Thoracic aorta (tissue), 2 donors: ENCODE measurements at places on chromosomes 2 and 18.
A peak's percentile ranks its signal among the peaks of the same experiment; 100 is the strongest.

- no peaks in the 10 kb centered on the region for H3K4me1 ChIP-seq
- no peak overlapping the region for H3K27ac ChIP-seq
- no peak for DNase-seq
- H3K27me3 ChIP-seq, result no peaks in the 10 kb centered on the region
- no peaks in the 10 kb centered on the region for H3K36me3 ChIP-seq
- H3K4me3 ChIP-seq, result no peak overlapping the region
Measured at GRCh38 chr2:59896499-59897245, 656.8 kb downstream of the BCL11A start.

GRCh38 chr2:187117483-187117882 is 268.5 kb upstream of the ZSWIM2 start:
- H3K27ac ChIP-seq, result no peak overlapping the region
- H3K4me3 ChIP-seq, result no peak overlapping the region
- H3K27me3 ChIP-seq, result no peaks in the 10 kb centered on the region

DNA sequence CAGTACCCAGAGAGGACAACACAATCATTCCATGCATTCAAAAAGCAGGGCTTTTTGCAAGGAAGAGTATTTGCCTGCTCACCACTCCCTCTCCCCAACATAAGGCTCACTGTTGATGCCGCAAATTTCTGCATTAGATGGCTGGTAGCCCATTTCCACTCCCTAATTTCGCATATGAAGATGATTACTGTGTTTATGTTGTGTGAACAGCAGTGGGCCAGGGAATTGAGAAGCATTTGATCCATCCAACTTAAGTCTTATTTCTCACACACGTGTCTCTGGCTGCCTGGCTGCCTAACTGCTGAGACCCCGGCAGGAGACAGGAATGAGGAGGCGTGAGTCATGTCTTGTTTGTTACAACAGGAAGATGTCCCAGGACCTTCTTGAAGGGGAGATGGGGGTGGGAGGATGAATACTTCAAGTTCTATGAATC is 294.1 kb downstream of the ALK start:
- no peak overlapping the region for H3K27ac ChIP-seq
- H3K4me1 ChIP-seq, result no peaks in the 10 kb centered on the region
- H3K4me3 ChIP-seq, result no peak overlapping the region
- no peaks in the 10 kb centered on the region for H3K27me3 ChIP-seq
- no peak for DNase-seq

DNA sequence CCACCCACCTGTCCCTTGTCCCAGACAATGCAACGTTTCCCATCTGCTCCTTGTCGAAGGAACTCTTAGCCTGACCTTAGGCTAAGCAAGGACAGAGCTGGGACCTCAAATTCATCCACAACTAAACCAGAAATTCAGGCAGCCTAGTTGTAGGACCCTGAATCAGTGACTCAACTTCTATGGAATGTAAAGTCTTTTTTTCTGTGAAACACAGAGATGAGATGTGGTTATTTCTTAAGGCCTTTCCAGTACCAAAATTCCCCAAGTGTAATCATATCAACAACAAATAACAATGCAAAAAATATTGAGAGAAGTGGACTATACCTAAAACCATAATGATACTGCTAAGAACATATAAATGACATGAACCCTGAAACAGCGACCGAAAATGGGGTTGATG is 46.7 kb downstream of the EN1 start:
- DNase-seq, result no peak

GRCh38 chr2:79219383-79219988 is 59.9 kb upstream of the REG3A start:
- no peaks in the 10 kb centered on the region for H3K4me1 ChIP-seq
- H3K4me3 ChIP-seq, result no peak overlapping the region
- no peak overlapping the region for H3K27ac ChIP-seq
- H3K36me3 ChIP-seq, result no peaks in the 10 kb centered on the region
- DNase-seq, result no peak

DNA sequence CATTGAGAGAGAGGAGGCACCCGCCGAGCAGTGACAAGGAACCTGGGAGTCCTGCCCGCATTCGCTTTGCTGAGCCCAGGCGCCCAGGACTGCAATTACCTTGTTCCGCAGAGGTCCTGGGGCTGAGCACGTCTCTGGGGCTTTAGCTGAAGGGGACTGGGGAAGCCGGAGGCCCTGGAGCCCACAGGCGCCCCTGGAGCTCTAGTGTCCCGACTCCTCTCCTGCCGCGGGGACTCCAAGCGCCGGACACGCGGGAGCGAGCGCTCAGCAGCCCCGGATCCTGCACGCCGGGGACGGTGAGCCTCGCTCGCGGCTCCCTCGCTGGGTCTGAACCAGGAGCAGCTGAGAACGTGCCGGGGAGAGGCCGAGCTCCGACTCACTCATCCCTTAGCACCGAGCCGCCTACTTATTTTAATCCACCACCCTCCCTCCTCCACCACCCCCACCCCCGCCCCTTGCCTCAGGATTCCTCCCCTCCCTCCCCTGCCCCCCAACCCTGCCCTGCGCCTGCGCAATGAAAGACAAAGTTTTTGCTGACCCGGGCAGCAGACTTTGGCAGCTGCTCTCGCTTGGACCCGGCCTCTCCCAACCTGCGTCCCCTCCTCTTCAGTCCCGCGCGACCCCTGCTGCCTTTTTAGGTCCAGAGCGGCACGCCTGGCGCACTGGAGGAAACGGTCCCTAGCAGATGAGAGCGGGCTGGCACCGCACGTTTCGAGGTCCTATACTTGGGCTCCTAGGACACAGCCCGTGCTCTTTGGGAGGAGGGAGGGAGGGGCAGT is at the start of gene OSR1:
Gene OSR1 (minus strand): TSS at position 382 of the 779 bp plus-strand sequence. CDS start 4,818 bp downstream, outside the sequence.
- peaks cover 43% of the 10 kb centered on the region for H3K4me1 ChIP-seq
- H3K4me3 ChIP-seq, result peak within 1 kb of the TSS; percentile 95
- no peaks in the 10 kb centered on the region for H3K36me3 ChIP-seq

GRCh38 chr18:3530807-3531206 is 80.8 kb downstream of the TGIF1 start:
- DNase-seq, result no peak
- no peaks in the 10 kb centered on the region for H3K36me3 ChIP-seq
- H3K4me3 ChIP-seq, result no peak overlapping the region
- no peaks in the 10 kb centered on the region for H3K27me3 ChIP-seq
- H3K27ac ChIP-seq, result no peak overlapping the region
- no peaks in the 10 kb centered on the region for H3K4me1 ChIP-seq

DNA sequence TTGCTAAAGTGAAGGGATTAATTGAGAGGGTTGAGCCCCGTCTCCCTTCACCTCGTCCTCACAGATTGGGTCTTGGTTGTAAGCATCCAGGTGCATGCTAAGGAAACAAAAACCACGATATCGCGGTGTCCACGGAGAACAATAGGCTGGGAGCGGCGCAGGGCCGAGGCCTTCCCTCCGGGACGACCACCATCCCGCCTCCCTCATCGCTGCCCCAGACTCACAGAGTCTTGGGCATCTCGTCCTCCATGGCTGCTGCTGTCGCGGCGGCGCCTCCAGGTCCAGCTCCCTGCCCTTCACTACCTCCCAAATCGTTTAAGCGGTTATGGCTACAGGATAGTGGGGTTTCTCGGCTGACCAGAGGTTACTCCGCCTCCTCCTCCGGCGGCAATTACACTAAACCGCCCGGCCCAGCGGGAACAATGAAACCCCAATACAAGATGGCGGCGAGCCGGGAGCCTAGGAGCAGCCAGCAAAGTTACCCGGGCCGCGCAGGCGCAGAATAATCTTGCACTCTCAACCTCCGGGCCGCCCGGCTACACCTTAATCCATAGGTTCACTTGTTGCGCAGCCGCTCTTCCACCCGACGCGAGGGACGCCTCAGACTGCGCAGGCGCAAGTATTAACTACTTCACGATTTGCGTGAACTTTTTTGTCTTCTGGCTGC is at the start of gene TIA1:
Gene TIA1 (minus strand): TSS at position 448 of the 667 bp plus-strand sequence. CDS start 198 bp downstream, at position 250.
- H3K4me3 ChIP-seq, result peak within 1 kb of the TSS; percentile 92
- peak within 1 kb of the TSS; percentile 95 for H3K27ac ChIP-seq
- no peaks in the 10 kb centered on the region for H3K27me3 ChIP-seq
- H3K4me1 ChIP-seq, result peaks cover 28% of the 10 kb centered on the region
- H3K36me3 ChIP-seq, result no peaks in the 10 kb centered on the region
- DNase-seq, result peak; percentile 94

- H3K27ac ChIP-seq, result no peak overlapping the region
- H3K27me3 ChIP-seq, result no peaks in the 10 kb centered on the region
- no peak overlapping the region for H3K4me3 ChIP-seq
- DNase-seq, result no peak
- H3K36me3 ChIP-seq, result no peaks in the 10 kb centered on the region
Measured at GRCh38 chr2:157845081-157845480, 31.0 kb downstream of the ACVR1 start.
